ENCODE measurements at places on chromosomes 5 and 9.

DNA sequence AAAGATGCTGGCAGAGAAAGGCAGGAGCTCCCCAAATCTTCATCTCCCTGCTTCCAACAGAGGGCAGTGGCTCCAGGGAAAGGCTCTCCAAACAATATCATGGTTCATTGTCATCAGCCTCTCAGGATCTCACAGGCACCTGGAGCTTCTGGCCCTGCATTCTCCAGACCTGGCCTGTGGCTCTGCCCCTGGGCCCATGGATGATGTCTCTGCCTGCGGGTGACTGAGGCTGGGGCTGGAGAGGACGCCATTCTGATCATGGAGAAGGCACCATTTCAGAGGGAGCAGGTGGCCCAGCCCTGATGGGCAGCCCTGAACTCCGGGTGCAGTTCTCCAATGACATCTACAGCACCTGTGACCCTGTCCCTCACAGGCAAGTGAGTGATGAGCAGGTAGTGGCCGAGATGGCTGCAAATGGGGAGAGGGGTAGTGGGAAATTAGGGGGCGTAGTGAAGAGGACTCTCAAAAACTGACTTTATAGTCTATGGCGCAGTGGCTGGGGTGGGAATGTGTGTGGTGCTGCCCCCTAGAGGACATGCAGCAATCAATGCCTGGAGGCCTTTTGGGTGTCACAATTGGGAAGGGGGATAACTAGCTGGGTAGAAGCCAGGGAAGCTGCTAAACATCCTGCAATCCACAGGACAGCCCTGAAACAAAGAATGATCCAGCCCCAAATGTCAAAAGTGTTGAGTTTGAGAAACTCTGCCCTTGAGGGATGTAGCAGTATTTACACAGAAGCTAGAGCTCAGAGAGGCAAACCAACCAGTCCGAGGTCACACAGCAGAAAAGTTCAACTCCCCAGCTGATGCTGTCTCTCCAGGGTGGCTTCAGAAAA, 3.2 kb downstream of the SH3PXD2B start:
- peak; percentile 44 for DNase-seq

- no peak for DNase-seq
Observed at GRCh38 chr9:135076143-135076875, 11.2 kb upstream of the OLFM1 start.

DNA sequence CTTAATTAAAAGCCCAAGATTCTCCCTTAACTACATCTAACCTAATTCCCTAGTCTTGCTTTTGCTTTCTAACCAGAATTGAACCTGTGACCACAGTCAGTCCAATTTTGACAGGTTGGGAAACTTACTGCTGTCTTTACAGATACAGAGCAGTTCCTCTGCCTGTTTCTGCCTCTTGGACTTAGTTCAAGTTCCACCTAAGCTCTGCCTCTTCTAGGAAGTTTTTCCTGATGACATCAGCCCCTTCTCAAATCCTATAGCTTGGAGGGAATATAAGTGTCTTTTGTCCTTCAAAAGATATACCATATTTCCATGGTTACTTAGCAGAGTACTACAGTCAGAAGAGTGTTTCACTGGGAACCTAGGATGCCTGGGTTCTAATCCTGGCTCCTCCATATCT, 31.7 kb downstream of the BRINP1 start:
- DNase-seq, result no peak

- peak; percentile 47 for DNase-seq
Observed at GRCh38 chr5:142360607-142361120, 35.8 kb upstream of the SPRY4 start.

DNA sequence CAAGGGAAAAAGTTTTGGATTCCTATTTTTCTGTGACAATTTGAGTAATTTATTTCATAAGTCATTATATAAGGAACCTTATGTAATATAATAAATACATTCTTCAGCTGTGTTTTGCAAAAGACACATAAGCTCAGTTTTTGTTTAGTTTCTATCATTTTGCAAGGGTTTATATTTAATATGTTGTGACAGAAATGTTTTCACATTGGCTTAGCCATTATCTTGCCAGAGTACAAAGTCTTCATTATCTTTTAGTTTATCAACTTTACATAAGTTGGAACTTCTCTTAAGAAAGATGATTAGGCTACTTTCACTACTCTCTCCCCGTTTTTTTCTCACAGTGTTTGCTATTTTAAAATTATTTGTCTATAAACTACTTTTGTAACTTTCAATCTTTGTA, 54.8 kb downstream of the ERCC6L2 start:
- no peak for DNase-seq
